ENCODE measurements at places on chromosomes 13 and 19.

DNA sequence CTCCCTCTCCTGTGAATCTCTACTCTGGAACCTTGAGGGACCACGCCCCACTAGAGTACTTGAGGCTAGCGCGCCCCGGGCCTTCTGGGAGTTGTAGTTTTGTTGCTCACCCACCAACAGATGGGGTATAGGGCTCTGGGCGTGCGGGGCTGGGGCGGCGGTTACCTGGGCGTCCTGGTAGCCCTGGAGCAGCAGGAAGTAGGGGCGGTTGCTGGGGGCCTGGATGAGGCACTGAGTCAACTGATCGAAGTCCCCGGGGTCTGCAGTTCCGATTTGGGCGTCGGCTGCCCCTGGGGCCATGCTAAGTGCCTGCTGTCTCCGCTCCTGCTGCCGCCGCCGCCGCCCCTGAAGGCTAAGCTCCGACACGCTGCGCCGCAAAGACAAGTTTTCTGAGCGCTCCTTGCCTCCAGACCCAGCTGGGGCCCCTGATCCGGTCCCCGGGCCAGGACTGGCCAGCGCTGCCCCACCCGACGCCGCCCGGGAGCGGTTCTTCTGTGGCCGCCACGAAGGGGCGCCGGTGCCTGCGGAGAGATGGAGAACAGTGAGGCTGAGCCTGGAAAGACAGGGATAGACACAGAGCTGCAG lies 5.3 kb downstream of the RASIP1 start:
- DNase-seq = no peak

GRCh38 chr19:7912697-7913564 lies 1.7 kb upstream of the TGFBR3L start:
- DNase-seq = no peak

DNA sequence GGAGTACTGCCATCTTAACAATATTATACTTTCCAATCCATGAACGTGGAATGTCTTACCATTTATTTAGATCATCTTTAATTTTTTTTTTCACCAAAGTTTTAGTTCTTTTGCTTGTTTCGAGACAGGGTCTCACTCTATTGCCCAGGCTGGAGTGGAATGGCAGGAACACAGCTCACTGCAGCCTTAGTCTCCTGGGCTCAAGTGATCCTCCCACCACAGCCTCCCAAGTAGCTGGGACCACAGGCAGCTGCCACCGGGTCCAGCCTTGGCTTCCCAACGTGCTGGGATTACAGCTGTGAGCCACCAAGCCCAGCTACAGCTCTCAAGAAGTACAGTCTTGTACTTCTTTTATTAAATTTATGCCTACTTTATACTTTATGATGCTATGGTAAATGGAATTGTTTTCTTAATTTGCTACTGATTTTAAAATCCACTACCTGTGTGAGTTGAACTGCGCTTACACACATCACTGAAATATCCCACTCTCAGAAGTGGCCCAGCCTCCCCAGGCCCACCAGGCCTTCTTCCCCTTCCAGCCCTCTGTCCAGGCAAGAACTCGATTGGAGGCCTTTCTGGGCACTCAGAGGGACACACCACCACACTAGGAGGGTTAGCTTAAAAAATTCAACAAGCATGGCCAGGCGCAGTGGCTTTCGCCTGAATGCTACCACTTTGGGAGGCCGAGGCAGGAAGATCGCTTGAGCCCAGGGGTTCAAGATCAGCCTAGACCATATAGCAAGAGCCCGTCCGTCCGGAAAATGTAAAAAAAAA lies 1.0 kb upstream of the PGLS start:
- DNase-seq = no peak

DNA sequence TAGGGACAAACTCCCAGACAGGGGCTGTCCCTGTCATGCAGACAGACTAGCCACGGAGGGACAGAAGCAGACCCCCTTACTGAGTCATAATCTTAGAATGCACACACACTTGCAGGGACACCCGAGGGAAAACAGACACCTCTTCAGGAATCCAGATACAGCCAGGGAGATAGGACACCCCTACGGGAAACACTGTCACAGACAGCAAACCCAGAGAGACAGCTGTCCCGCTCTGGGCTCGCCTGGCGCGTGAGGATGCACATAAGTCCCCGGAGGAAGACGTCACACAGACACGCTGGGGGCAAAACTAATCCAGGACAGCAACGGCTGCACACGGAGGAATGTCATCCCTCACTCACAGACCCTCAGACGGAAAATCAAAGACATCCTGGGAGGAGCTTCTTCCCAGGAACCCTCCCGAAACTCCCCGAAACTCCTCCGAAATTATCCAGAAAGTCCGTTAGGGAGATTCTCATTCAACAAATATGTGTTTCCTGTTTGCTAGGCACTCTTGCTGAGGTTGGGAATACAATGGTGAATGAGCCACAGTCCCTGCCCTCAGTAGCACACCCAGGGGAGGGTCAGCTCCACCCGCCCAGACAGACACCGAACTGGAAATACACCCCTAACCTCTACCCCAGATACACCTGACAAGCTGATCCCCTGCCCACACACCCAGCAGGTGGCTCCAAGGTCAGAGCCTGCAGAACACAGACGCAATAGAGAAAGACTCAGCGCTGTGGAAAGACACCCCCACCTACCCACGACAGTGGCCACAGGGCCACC lies 15.2 kb upstream of the TOMM40 start:
- DNase-seq = no peak

DNA sequence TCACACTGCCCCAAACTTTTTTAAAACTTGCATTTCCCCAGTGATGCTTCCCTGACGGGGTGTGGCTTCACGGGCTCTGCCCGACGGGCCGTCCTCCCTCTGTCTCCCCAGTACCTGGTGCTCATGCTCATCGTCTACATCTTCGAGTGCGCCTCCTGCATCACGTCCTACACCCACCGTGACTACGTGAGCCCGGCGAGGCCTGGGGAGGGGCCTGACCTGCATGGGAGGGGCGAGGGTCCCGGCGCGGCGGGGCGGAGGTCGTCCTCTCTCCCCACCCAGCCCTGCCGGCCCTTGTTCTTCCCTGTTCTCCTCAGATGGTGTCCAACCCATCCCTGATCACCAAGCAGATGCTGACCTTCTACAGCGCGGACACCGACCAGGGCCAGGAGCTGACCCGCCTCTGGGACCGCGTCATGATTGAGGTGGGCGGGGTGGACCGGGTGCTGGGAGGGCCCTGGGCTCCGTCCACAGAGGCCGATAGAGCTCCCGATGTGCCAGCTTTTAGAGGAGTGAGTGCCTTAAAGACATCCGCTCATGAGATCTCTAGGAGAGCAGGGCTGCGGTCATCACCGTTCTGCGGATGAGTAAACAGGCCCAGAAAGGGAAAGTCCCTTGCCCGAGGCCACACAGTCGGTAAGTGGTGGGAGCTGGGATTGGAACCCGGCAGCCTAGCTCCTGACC lies 6.9 kb downstream of the UPK1A start:
- no peak for DNase-seq

DNA sequence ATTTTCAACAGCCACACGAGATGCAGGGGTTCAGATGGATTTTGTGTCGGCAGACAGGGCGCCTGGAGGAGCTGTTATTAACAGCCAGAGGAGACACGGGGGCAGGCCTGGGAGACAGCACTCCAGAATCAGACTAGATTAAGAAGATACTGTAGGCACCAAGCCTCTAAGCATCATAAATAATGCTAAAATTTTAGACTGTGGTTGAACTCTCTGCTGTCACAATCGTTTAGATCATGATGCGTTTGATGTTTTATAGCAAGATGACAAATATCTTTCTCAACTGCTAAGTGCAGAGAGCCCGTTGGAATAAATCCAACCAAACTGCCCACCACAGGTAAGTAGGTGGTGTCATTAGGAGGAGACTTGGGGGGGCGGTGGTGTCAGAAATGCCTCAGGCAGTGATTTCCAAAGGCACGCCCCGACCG lies 63.9 kb downstream of the CEBPG start:
- no peak for DNase-seq

Measured in pulmonary artery endothelial cell (primary cell).